ENCODE measurements at places on chromosomes 13 and 19. TPM values are rescaled to one million over a fixed set of nuclear protein-coding genes. Genes with fewer than 3 reads are reported as not detected.

DNA sequence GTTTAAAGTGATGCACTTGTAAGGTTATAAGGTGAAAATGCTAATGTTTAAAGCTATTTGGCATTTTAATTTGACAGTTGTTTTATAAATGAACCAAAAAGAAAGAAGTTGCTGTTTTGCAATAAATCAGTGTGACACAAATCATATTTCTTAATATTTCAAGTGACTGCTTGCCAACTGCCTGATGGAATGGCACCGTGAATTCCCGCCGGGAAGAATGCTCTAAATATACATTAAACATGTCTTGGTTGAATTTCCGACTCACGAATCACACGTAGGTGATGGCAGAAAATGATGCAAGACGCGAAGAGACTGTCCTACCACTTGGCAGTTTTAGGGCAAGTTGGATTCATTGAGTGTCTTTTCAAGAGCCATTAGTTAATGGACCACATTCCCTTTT, 3.1 kb upstream of the GJB2 start:
- DNase-seq = no peak

GRCh38 chr13:71879129-71879535, 12.1 kb upstream of the DACH1 start:
- DNase-seq = no peak

- DNase-seq = no peak
Measured at GRCh38 chr19:485077-485476, 11.2 kb upstream of the MADCAM1 start.

DNA sequence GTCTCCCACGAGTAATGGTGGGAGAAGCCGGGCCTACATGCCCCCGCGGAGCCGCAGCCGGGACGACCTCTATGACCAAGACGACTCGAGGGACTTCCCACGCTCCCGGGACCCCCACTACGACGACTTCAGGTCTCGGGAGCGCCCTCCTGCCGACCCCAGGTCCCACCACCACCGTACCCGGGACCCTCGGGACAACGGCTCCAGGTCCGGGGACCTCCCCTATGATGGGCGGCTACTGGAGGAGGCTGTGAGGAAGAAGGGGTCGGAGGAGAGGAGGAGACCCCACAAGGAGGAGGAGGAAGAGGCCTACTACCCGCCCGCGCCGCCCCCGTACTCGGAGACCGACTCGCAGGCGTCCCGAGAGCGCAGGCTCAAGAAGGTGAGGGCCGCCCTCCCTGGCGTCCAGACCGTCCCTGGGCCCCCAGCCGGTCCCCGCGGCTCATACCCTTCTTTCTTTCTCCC, 1.4 kb upstream of the USF2 start:
- peak; percentile 70 for DNase-seq

Gene SLC1A6
- total RNA-seq = not detected

GRCh38 chr13:71464686-71465085, 402.3 kb downstream of the DACH1 start:
- no peak for DNase-seq

GRCh38 chr13:113448885-113449692, 4.2 kb downstream of the ADPRHL1 start:
- DNase-seq = no peak

DNA sequence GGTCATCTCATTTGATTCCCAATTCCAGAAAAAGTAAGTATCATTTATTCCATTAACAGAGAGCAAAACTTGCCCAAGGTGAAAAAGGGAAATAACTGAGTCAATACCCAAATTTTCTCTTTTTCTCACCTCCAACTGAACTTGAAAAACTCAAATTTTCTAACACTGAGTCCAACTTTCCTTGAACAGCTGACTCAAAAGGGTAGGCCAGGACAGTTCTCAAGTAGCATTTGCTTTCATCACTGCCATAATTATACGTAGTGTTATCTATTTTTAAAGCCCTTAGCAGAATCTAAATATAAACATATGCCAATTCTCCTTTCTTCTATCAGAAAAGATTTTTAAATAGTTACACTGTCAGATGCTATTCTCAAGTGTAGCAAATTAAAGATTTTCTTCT, 3.5 kb downstream of the N4BP2L2 start:
- DNase-seq = no peak

GRCh38 chr19:18675779-18676178, 7.7 kb upstream of the CRTC1 start:
- DNase-seq = no peak

DNA sequence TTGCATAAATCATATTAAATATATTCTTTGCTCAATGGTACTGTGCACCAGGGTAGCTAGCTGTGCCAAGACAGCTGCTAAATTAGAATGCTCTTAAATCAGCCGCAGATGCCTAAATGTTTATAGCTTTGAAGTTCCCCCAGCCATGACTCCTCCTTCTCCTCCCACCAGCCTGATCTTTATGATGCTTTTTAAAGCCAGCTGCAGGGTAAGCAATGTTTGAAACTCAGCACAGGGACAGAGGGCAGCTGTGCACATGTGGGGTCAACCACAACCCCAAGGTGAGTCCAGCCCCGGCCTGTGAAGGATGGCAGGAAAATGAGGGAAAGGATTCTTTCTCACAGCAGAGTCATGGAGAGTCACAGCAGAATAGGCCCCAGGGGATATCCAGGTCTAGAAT, 635.7 kb downstream of the UQCRFS1 start:
- DNase-seq = no peak

DNA sequence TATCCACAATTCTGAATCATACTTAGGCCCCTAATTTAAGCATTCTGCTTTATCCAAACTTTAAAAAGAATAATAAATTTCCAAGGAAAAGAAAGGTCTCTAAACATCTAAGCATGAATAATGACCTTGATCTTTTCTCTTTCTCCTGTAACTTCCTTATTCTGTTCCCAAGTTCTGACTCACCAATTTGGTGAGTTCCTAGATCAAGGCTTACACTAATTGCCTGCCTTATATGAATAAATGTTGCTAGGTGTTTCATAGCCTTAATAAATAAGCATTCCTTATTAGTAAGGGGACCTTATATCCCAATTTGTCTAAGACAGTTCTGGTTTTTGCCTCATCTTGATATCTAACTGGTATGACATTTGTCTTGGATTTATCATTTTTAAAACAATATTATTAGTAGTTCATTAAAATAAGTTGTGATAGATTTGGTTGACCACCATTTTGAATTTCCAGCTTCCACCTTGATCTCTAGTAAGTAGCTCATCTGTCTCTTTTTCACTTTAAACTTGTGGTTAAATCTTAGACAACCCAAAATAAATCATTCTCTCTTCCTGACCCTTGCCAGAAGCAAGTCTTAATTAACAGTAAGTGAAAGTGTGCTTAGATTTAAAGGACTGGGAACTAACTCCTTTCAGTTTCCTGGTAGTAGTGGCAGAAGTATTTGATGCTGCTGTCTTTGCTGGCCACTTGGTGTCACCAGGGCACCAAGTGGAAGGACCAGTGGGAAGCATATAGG, 121.2 kb upstream of the MLNR start:
- DNase-seq = no peak

Gene PSG3
- total RNA-seq = not detected

GRCh38 chr13:34391076-34391475, 551.0 kb upstream of the NBEA start:
- DNase-seq = no peak

GRCh38 chr19:41709951-41710645, 1.7 kb downstream of the CEACAM5 start:
- DNase-seq = no peak

DNA sequence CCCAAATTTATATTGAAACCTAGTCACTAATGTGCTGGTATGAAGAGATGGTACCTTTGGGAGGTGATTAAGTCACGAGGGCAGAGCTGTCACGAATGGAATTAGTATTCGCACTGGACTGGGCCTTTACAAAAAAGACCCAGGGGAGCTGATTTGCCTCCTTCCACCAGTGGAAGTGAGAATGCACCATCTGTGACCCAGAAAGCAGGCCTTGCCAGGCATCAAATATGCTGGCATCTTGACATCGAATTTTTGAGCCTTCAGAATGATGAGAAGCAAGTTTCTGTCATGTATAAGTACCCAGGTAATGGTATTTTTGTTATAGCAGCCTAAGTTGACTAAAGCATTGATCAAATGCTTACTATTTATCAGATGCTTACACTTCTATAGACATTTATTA, 373.6 kb downstream of the FGF14 start:
- DNase-seq = no peak

Gene ACER1
- total RNA-seq = not detected

Gene HS6ST3
- total RNA-seq = 0.42 TPM

- DNase-seq = no peak
Measured at GRCh38 chr19:33948651-33949335, 152.1 kb downstream of the KCTD15 start.

DNA sequence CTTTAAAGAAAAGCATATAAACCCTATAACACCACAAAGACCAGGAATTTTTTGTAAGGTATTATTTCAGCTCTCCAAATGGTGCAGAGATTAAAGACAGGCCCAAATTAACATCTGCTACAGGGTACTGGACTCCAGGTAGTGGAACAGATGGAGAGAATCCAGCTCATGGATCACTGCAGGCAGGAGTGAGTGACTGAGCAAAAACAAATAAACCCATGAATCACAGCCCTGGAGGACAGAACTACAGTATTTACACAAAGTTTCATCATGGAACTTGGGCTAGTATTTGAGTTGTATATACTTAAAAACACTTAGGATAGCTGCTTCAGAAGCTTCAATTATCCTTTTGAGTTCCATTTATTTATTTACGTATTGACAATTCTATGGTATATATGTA, 132.8 kb upstream of the SPRY2 start:
- no peak for DNase-seq

Gene AXL
- total RNA-seq = 27.5 TPM

Gene TEX101
- total RNA-seq = not detected

DNA sequence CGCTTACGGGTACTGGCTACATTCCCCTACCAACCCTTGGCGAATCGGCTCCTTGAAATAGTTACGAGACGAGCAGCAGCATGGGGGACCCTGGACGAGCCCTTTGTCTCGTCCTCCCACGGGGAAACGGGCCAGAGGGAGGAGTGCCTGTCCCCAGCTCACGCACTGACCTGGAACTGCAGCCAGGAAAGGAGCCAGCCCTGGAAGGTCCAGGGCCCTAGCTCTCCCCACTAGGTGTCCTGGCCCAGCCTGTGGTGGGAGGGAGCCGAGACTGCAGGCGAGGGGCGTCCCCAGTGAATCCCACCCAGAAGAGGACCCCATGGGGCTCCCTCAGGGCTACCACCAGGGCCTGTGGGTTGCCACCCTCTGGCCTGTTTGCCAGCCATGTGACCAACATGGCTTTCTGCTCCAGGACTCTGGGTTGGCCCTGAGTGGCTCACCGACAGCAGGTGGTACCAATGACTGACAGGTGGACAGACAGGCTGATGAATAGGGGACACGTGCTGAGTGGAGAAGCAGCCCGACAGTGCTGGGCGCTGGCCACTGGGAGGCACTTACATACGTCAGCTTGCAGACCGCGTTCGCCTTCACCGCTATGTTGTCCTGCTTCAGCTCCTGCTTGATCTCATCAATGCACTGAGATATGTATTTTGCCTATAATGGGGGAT, 13.2 kb downstream of the AP3D1 start:
- DNase-seq = no peak

Gene CBARP
- total RNA-seq = 3.8 TPM
